Astrocyte of the cerebellum (primary cell): ENCODE measurements at places on chromosomes 11 and 22.

- no peak for DNase-seq
Measured at GRCh38 chr11:73186294-73186850, 31.7 kb upstream of the P2RY2 start.

DNA sequence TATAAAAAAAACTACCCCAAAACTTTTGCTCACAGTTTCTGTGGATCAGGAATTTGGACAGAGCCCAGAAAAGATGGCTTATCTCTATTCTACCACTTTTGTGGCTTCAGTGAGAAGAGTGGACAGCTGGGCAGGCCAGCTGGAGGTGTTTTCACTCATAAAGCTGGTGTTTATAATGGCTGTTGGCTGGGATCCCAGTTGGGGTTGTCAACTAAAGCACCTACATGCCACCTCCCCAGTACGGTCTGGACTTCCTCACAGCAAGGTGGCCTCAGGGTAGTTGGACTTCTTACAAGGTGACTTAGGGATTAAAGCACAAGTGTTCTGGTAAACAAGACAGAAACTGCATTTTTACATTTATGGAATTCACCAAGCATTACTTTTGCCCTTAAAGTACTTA lies 171.0 kb downstream of the NELL1 start:
- DNase-seq = no peak

DNA sequence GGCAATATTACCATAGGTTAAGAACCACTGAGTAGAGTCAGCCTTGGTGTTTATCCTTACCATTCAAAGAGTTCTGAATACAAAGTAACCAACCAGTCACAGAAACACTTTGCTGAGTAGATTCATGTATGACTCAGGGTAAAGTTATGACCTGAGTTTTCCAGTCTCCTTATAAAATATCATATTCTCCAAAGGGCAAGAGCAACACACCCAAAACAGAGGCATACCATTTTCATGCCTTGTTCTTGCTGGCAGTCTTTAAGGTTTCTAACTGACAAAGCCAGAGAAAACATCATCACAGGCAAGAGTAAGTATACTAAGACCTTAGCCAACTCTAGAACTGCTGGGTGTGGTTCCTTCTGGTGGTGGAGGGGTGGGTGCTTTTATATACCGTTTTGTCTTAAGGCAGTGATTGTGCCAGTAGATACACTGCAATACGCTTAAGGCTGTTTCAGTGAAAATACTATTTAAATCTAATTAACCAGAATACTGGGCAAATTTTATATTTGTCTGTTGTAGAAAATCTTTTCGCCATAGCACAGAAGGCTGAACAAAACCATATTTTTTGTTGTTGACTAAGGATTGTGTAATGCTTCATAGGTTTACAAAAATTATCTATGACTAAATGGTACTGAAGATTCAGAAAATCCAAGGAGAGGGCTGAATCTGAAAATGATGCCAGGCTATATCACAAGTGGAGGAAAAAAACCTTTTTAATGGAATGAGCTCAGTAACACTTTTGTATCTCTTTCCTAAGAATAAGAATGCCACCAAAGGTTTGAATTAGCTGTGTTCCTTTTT lies 3.0 kb downstream of the ATL3 start:
- peak; percentile 81 for DNase-seq

- DNase-seq = peak; percentile 95
Measured at GRCh38 chr11:27757953-27758352, 57.7 kb upstream of the BDNF start.

- DNase-seq = no peak
Measured at GRCh38 chr11:118076754-118077281, at the start of gene TMPRSS4. Gene TMPRSS4, plus strand, starts transcription at chr11:118077078. Its CDS starts 225 bp downstream, at chr11:118077303.

- no peak for DNase-seq
Measured at GRCh38 chr22:34934261-34934660, 131.7 kb upstream of the ISX start.

DNA sequence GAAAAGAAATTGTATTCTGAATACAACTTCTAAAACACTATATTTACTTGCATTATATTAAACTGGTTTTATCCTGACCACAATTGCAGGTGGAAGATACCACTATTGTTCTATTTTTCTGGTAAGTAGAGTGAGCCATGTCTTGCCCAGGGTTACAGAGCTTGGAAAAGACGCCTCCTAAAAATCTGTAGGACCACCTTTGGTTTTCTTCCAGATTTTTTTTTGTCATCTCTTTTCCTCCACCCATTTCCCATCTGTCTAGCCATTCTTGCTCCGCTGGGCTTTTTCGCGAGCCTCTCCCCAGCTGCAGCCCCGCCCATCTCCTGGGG lies 294 bp upstream of the MTMR3 start:
- DNase-seq = no peak

- DNase-seq = no peak
Measured at GRCh38 chr11:67120456-67120855, 1.4 kb downstream of the KDM2A start.

DNA sequence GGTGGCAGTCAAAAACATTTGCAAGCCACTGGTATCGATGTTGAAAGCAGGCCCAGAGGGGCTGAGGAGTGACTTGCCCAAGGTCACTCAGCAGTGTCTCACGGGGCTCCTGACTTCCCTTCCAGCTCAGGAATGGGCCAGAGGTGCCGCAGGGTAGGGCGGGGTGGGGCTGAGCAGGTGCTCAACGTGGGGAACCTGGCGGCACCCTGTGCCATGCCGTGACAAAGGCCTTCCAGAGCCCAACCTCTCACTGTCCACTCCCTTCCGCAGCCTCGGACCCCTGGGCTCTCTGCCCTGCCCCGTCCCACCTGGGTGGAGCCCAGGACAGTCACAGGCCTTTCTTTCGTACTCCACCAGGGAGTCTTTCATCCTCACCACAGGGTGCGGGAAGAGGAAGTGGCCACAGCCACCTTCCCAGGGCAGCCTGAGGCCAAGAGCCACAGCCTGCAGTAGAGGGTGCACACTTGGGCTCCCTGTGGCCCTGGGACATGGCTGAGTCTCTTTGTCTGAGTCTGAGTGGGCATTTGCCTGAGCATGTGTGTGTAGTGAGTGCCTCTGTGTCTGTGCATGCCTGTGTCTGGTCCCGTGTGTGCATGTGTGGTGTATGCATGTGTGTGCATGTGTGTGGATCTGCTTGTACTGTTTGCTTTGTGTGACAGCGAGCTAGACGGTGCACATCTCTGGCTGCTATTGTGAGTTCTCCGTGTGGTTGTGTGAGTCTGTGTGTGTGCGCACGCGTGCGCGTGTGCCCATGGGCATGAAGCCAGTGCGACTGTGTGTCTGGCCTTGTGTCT lies 6.0 kb upstream of the LIF start:
- DNase-seq = no peak

- no peak for DNase-seq
Measured at GRCh38 chr11:58867556-58867955, 23.1 kb upstream of the GLYATL2 start.

DNA sequence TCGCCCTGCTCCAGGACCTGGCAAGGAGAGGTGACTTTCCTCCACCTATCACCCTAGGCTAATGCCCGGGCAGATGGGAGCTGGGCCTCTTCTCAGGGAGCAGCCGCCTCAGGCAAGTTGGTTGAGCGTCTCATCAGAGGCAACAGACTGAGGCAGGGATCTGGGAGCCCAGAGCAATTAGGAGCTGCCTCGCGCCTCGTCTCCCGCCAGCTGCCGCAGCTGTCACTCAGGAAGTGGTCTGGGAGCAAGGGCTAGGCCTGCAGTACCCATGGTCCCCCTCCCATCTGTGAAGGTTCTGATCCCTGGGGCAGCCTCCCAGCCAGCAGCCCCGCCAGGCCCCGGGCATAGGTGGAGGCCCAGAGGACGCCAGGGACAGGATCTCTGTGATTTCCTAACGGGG lies 4.6 kb upstream of the CABP7 start:
- no peak for DNase-seq

DNA sequence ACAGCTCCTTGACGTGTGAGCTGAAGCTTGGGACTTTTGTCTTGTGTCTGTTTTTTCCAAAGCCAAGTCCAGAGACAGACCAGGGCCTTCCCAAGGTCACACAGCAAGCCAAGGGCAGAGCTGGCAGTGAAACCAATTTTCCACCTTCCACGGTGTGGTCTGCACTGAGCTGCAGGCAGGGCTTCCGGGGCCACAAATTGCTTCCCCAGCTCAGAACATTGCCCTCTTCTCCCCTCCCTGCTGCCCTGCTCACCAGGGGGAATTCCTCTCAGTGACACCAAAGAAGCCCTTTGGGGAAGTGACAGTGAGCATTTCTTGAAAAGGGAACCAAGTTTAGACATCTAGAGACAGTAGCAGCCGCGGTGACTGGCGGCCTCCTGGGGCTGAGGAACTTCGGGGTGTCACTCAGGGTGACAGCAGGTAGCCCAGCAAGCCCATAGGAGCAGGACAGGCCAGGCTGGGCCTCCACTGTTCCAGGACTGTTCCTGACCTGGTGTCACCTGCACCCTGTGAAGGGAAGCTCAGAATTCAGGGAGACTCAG lies 9.2 kb downstream of the FXYD2 start:
- no peak for DNase-seq

- no peak for DNase-seq
Measured at GRCh38 chr11:37496201-37496600, 898.2 kb upstream of the RAG2 start.

GRCh38 chr11:71934213-71934612 lies 5.4 kb downstream of the RNF121 start:
- no peak for DNase-seq

GRCh38 chr22:19750507-19751490 lies 9.8 kb upstream of the TBX1 start:
- DNase-seq = peak; percentile 33

GRCh38 chr11:113507341-113507740 lies 32.1 kb upstream of the DRD2 start:
- DNase-seq = no peak

DNA sequence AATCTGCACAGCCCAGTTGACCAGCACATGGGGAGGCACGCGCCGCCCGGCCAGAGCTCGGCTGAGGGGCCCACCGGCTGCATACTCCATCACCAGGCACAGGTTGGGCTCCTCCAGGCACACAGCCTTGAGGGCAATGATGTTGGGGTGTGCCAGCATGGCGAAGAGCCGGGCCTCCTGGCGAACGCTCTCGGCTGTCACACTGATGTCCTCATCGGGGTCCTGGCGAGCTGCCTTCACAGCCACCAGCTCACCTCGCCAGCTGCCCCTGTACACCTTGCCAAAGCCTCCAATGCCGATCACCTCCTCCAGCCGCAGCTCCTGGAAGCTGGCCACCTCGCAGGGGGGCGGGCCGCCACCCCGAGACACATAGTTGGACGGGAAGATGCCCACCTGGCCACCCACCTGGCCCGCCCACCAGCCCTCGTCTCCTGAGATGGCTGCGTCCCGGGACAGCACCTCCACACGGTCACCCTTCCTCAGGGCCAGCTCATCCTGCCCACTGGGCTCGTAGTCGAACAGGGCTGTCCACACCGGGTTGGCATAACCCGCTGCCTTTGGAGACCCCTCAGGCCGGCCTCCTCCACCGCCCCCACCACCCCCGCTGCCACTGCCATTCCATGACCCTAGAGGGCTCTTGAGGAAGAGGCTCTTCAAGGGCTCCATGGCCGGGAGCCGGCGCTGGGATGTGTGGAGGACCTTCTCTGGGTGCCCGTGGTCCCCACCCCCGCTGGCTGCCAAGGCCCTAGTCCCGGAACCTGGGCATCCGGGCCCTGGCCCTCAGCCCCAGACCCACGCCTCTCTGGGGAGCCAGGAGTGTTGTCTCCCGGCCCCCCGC lies 711 bp downstream of the MAP3K11 start:
- DNase-seq = no peak

DNA sequence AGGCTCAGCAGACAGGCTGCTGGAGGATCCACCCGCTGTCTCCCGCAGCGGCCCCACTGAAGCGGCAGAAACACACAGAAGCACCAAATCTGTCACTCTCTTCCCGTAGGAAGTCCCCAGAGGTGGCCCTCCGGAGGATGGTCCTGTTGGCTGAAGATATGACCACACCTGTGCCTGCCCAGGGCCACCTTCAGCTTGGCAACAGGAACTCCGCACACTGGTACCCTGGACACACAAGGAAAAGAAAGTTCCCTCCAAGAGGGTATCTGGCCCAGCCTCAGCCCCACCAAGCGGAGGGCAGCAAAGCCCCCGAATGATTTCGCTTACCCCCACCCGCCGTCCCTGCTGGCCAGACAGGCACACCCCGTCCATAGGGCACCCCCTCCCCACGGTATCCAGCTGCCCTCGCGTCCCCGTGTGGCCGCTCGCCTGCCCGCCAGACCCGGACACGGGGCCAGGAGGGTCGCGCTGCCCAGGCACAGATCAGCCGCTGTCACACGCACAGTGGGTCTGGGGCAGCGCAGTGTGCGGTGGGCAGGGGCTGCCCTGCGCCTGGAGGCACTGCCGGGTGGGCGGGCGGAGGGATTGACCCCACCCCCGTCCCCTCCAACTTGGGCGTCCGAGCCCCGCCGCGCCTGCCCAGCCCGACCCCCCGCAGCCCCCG lies 7.0 kb downstream of the RASSF7 start:
- DNase-seq = no peak

- no peak for DNase-seq
Measured at GRCh38 chr11:71539017-71539416, 1.2 kb downstream of the KRTAP5-8 start.

DNA sequence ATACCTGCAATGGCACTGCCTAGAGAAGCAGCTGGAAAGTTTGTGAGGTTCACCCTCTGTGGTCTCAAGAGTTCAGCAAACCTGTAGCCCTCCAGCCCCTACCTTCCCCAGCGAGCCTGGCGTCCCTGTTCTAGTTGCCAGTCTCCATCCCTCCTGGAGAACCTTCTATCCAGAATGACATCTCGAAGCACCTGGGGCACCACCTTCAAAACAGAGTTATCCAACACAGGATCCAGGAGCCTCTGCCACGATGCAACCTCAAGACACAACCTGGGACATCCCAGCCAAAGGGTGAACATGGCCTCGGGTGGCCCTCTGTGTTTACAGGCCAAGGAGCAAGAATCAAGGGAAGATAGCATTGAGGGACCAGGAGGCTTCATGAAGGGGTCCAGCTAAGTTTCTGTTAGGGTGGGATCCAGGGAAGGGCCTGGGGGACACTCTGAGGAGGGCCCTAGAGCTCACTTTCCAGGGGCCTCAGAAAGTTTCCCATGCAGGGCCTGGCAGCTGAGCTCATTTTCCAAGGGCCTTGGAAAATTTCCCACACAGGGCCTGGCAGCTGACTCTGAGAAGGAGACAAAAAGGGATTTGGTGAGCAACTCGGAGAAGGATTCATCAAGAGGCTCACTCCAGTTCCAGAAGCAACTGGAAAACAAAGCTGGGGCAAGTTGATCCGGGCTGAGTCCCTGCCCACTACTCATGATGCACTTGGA lies 36.9 kb upstream of the SYT13 start:
- DNase-seq = no peak

GRCh38 chr22:28283068-28283654 lies 364.1 kb upstream of the PITPNB start:
- DNase-seq = peak; percentile 62

DNA sequence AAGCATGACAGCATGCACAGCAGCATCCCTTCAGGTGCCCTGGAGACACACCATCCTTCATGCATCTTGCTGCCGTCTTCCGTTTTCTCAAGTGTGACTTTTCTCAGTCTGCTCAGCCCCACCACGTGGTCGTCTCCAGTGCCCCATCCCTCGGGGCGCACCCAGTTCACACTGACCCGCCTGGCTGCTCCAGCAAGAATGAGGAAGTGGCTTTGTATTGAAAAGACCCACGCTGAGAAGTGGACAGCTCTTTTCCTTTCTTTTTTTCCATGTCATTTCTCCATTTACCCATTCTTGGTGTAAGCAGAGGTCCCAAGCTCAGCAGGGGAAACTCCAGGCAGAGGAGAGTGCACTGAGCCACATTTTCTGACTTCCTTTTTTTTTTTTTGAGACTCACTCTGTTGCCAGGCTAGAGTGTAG lies 14.5 kb downstream of the SERPINH1 start:
- peak; percentile 31 for DNase-seq
